Left ventricle myocardium superior (tissue), 1 donor: ENCODE measurements at places on chromosomes 6 and 20. TPM values are rescaled to one million over a fixed set of nuclear protein-coding genes. Genes with fewer than 3 reads are reported as not detected.
A peak's percentile ranks its signal among the peaks of the same experiment; 100 is the strongest.

Gene RIPOR3
- total RNA-seq, result 8.0 TPM

GRCh38 chr20:45407067-45407745 lies 883 bp upstream of the DBNDD2 start:
- peak; percentile 78 for DNase-seq

Gene CDK19
- total RNA-seq, result 11.0 TPM

DNA sequence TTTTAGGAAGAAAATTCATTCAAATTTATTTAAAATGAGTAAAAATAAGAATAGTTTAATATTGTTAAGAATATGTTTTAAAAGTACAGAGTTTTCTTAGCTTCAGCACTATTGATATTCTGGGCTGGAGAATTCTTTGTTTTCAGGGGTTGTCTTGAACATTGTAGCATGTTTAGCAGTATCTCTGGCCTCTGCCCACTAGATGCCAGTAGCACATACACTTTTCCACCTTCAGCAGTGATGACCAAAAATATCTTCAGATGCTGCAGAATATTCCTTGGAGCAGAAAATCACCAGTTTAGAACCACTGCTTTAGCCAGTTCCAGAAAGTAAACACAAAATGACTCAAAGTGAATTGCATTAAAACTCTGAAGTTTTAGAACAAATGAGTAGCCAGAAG lies 19.4 kb upstream of the SDHAF4 start:
- DNase-seq, result no peak

GRCh38 chr6:36642913-36643817 lies 35.3 kb upstream of the CDKN1A start:
- DNase-seq, result peak; percentile 91

Gene ENPP4
- total RNA-seq, result 21.3 TPM

DNA sequence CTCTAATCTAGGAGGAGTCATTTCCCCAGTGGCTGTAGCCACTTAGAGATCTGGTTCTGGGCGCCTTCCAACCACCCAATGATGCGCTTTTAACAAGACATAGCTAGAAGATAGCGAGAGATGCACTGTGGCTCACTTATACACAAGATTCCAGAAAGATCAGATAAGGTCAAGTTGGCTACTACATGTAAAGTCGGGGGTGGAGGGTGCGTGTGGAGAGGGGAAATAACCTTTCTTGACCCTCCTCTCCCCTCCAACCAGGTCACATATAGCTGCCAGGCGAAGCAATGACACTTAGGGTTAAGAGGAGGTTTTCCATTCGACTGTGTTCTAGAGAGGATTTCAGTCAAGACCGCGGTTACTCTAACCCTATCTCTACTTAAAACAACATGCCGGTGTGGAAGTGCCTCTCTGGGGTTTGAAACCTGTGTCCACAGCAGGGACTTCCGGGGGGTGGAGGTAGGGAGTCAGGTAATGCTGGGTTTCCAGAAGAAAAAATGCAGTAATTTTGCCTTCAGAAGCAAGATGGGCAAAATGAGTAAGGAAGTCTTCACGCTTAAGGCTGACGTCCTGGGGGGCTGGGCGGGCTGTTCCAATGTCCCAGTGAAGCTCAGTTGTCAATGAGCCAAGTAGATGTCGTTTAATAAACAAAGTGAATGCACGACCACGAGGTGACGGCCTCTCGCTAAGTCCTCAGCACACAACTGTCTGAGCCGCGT lies 1.8 kb upstream of the SIM1 start:
- no peak for DNase-seq

Gene RCAN2
- total RNA-seq, result 254 TPM

DNA sequence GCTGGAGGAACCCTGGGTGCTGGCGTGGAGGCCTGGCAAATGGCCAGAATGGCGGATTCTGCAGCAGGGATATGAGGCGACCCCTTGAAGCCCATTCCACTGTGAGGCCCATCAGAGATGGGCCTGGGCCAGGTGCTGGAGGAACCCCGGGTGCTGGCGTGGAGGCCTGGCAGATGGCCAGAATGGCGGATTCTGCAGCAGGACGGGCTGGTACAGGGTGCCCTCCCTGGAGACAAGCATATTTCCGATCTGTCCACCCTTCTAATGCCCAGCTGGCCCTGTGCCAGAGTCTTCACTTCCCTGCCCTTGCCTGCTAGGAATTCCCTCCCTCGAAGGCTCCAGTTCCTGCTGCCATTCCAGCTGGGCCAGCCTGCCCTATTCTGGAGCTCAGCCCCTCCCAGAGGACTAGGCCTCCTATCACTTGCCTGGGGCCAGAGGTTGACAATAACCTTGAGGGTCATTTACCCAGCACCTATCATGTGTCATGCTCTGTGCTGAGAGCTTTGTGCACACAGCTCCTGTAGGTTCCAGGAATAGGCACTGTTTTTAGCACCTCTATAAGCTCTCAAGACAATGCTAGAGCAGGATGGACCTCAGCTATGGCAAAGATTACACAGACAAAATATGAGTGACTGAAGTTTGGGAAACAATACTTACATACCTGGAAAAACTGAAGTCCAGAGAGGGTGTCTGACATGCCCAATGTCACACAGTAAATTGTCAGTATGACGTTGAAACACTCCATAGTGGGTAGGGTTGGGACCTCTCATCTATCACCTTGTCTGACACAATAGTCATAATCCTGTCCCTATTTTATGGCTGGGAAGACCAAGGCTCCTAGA lies 21.4 kb downstream of the SUN5 start:
- peak; percentile 71 for DNase-seq

- DNase-seq, result peak; percentile 85
These were observed 85.2 kb downstream of the MBOAT1 start for GRCh38 chr6:20126789-20127653.

DNA sequence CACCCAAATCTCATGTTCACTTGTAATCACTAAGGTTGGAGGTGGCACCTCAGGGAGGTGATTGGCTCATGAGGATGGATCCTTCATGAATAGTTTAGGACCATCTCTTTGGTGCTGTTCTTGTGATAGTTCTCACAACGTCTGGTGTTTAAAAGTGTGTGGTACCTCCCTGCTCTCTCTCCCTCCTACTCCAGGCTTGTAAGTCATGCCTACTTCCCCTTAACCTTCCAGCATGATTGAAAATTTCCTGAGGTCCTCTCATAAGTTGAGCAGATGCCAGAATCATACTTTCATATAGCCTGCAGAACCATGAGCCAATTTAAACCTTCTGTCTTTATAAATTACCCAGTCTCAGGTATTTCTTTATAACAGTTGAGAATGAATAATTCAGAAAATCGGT lies 16.6 kb downstream of the HLA-A start:
- no peak for DNase-seq

Gene CDH22
- total RNA-seq, result 2.3 TPM

DNA sequence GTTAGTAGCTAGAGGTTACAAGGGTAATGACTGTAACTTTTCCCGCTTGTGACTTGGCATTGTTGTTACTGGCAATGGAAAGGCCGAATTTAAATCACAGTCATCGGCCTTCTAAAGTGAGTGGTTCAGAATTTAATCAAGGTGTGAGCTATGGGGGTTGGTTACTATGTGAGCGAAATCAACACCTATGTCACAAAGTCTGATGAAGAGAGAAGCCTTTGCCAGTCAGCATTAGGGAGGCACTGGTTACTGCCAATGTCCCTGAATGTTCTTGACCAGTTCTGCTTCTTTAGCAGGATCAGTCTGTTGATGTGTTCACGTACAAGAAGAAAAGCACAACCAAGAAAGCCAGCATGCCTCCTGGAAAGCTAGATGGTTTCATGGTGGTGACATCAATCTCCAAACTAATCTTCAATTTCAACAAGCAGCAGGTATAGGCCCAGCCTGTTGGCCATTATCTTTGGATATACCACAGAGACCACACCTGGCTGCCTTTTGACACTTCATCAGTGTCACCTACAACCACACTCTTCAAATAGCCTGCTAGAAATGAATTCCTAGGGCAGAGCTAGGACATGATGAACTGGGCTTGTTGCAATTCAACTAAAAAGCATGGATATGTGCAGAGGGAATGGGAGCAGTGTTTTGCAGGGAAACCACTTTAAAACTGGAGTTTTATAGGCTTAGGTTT lies 17.2 kb downstream of the SAMD5 start:
- DNase-seq, result no peak

Gene TAGAP
- 2.1 TPM for total RNA-seq

Gene CLDN20
- total RNA-seq, result not detected

- DNase-seq, result peak; percentile 62
These were observed 79.4 kb downstream of the GFOD1 start for GRCh38 chr6:13407709-13408695.

Gene SEMG1
- not detected for total RNA-seq
